Regular cardiac myocyte (primary cell): ENCODE measurements at places on chromosomes 3 and 15. TPM values are rescaled to one million over a fixed set of nuclear protein-coding genes. Genes with fewer than 3 reads are reported as not detected.

Gene ROBO2
- total RNA-seq = under 0.01 TPM in 2 replicates

Gene SEMA6D
- total RNA-seq = 9.9 and 19.6 TPM in 2 replicates

Gene FBXW12
- total RNA-seq = 0.28 TPM in 1 of 2 replicates, not detected in the other

Gene BLM
- total RNA-seq = 0.85 and 8.8 TPM in 2 replicates

Gene IMPG2
- total RNA-seq = under 0.01 and 0.56 TPM in 2 replicates

Gene IRAK2
- total RNA-seq = 8.1 and 10.4 TPM in 2 replicates

Gene MCF2L2
- total RNA-seq = 0.19 and 0.56 TPM in 2 replicates

Gene ATP13A5
- not detected in 2 replicates for total RNA-seq

Gene SLC9C1
- 0.56 and 0.77 TPM in 2 replicates for total RNA-seq

Gene FOXL2NB
- under 0.01 TPM in 2 replicates for total RNA-seq

Gene SCG3
- total RNA-seq = not detected in 2 replicates

Gene LDHAL6B
- not detected in 2 replicates for total RNA-seq

Gene CKMT1B
- total RNA-seq = 0.85 TPM in 1 of 2 replicates, not detected in the other
